Stimulated activated CD8-positive, alpha-beta memory T cell treated with anti-CD3 and anti-CD28 coated beads, Interleukin-7, amount 100 ng/mL, for 4 hours (primary cell): ENCODE measurements at places on chromosomes 4 and X.

GRCh38 chr4:74441744-74442143, 3.2 kb upstream of the AREG start:
- no peak for DNase-seq

DNA sequence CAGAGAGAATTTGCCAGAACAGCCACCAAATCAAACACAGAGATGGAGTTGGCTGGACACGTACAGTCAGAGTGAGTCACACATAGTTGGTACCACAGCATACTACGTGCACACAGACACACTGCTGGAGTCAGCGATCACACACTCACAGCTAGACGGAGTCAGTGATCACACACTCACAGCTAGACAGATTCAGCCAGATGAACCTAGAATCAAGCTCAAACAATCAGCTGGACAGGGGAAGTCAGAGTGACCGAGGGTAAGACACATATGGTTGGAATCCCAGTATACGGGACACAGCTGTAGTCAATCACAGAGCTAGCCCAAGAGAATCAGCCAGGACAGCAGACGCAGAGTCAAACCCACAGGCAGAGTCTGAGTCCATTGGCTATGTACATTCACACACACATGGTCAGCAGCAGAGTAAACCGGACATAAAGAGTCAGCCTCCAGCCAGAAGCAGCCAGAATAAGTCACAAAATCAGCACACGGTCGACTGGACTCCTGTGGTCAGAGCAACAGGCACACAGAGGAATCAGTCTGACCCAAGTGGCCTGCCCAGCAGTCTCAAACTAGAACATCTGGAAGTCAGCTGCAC, 4.6 kb downstream of the SLC38A5 start:
- no peak for DNase-seq

GRCh38 chrX:739611-740010, 109.0 kb downstream of the SHOX start:
- DNase-seq = no peak

GRCh38 chrX:11103006-11103405, 8.1 kb upstream of the HCCS start:
- no peak for DNase-seq
